ENCODE measurements at places on chromosomes 5 and 9. TPM values are rescaled to one million over a fixed set of nuclear protein-coding genes. Genes with fewer than 3 reads are reported as not detected.

Gene PCDHGB3
- total RNA-seq, result 3.1 TPM

Gene PCDHA3
- not detected for total RNA-seq

Gene PCDHGA12
- 3.1 TPM for total RNA-seq

Gene INSL4
- total RNA-seq, result not detected

Gene BAG1
- 40.2 TPM for total RNA-seq

Gene ADAMTS13
- 1.6 TPM for total RNA-seq

Gene CER1
- not detected for total RNA-seq

Gene PCDHGB1
- 1.6 TPM for total RNA-seq

Gene OR1J4
- not detected for total RNA-seq

Gene TNFSF8
- total RNA-seq, result 1.0 TPM

Gene NOXA1
- 0.52 TPM for total RNA-seq

Gene SLC24A2
- 0.52 TPM for total RNA-seq

Gene CCDC192
- total RNA-seq, result not detected

Gene MUSK
- total RNA-seq, result 8.4 TPM

Gene PCDHGA11
- 6.8 TPM for total RNA-seq

Gene ARSI
- 9.9 TPM for total RNA-seq

Gene CAVIN4
- total RNA-seq, result 172 TPM

Gene CDK7
- 31.3 TPM for total RNA-seq

Gene IL4
- total RNA-seq, result not detected

Gene RASA1
- 17.7 TPM for total RNA-seq

Gene FBXO38
- total RNA-seq, result 60.0 TPM

Gene COL15A1
- 178 TPM for total RNA-seq

Gene FBP2
- 72.5 TPM for total RNA-seq

Gene FGD3
- 4.2 TPM for total RNA-seq

Gene C5orf52
- not detected for total RNA-seq

Gene ADAMTS19
- total RNA-seq, result 106 TPM

Gene PNPLA7
- 1.0 TPM for total RNA-seq

Gene NIPSNAP3A
- 45.4 TPM for total RNA-seq

Gene NOL6
- total RNA-seq, result 14.6 TPM

Gene HSD17B3
- total RNA-seq, result 1.0 TPM

Gene C9orf153
- total RNA-seq, result 1.6 TPM

Gene MSX2
- total RNA-seq, result not detected

Gene PTCD2
- 2.6 TPM for total RNA-seq

Gene ANKRD18B
- not detected for total RNA-seq

Gene KIF3A
- 6.3 TPM for total RNA-seq

Gene ANGPTL2
- total RNA-seq, result 37.6 TPM
